Fibroblast of skin of left biceps (primary cell): ENCODE measurements at places on chromosomes 1 and 21.

DNA sequence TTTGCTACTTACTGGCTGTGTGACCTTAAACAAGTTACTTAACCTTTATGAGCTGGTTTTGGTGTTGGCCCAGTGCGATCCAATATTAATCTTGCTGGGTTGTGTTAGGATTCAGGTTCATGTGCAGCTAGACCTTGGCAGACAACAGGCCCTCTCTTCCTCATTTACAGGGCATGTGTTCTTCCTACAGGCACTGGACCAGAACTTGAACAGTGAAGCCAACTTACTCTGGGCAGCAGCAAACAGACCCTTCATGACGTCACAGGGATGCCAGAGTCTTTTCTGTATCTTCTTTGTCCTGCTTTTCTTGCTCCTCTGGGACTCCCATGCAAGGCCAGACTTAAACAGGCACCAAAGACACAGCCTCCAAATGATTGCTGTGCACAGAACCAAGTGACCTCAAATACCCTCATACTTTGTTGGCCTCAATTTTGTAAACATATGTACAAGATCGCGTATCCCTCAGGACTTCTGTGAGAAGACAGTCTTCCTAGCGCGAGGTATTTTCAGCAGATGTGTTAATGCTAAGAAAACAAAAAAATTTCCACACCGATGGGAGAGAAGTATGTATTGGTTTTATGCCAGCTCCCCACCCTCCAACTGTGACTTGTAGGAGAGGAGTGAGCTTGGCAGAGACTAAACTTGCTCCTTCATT is 73.7 kb downstream of the URB2 start:
- no peak for DNase-seq

GRCh38 chr1:36177589-36178431 is 21.9 kb downstream of the MAP7D1 start:
- DNase-seq, result no peak

DNA sequence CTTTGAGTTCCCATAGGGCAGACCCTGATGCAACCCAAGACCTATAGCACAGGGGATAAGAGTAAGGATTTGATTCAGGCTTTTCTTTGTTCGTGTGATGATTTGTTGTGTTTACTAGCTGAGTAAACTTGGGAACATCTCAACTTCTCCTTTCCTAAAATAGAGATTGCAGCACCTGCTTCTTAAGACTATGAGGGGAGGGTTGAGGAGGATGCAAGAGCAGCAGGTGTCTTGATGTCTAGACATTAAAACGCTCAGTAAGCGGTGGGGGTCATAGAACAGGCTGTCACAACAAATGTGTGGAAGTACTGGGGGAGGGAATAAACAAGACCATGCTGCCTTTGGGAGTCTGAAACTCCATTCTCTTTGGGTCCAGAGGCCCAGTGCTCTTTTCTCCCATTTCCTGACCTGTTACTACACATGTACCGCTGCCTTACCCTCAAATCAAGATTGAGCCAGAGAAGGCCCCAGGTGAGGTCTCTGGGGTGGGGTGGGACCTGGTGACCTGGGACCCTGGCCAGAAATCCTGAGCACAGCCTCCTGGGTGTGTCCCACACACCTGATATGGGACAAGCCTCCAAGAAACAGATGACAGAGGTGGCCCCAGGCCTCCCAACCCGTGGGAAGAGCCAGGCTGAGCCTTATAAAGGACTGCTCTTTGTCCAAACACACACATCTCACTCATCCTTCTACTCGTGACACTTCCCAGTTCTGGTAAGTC is at the start of gene S100A7A:
Gene S100A7A (plus strand): TSS at position 671 of the 721 bp plus-strand sequence. CDS start 1,563 bp downstream, outside the sequence.
- DNase-seq, result no peak

GRCh38 chr1:152397474-152397873 is 16.6 kb downstream of the CRNN start:
- no peak for DNase-seq

- no peak for DNase-seq
Measured at GRCh38 chr1:217539510-217539909, 91.4 kb downstream of the GPATCH2 start.

GRCh38 chr21:39010629-39011404 is 172.4 kb downstream of the PSMG1 start:
- DNase-seq, result no peak

GRCh38 chr1:245802941-245803665 is 648.3 kb downstream of the KIF26B start:
- DNase-seq, result no peak

- DNase-seq, result no peak
Measured at GRCh38 chr1:2429780-2430591, 17.6 kb upstream of the PEX10 start.

GRCh38 chr1:94304553-94304952 is 67.2 kb upstream of the ARHGAP29 start:
- DNase-seq, result no peak

GRCh38 chr1:198713081-198713480 is 74.2 kb downstream of the PTPRC start:
- no peak for DNase-seq

- no peak for DNase-seq
Measured at GRCh38 chr1:243667591-243667990, 182.5 kb downstream of the AKT3 start.

DNA sequence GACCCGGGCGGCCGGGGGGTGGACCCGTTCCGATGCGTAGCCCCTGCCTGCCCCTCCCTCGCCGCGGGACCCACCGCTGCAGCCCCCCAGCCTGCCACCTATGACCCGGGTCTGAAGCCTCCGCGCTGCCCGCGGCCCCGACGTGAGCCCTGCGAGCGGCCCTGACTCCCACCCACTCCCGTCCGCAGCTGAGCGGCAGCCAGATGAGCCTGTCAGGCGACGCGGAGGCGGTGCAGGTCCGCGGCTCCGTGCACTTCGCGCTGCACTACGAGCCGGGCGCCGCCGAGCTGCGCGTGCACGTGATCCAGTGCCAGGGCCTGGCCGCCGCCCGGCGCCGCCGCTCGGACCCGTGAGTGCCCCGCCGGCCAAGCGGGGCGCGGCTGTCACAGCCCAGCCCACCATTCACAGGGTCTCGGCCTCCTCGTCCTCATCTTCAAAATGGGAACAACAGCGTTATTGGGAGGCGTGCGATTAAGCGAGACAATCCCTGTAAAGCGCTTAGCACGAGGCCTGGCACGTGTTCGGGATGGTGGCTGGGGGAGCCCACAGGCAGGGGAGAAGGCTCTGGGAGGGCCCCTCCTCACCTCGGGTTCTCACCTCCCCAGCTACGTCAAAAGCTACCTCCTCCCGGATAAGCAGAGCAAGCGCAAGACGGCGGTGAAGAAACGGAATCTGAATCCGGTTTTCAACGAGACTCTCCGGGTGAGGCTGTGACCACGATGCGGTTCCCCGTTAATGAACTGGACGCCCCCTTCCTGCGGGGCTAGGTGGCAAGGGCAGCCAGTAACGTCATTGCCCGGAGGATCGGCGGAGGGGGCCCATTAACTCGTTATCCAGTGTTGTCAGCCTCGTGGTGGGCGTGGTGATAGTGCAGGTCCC is 8.2 kb downstream of the SYTL1 start:
- no peak for DNase-seq

- DNase-seq, result no peak
Measured at GRCh38 chr1:228666686-228667623, 68.3 kb upstream of the RHOU start.

GRCh38 chr1:60842304-60842703 is 240.1 kb upstream of the NFIA start:
- no peak for DNase-seq

- DNase-seq, result peak; percentile 9
Measured at GRCh38 chr1:41418857-41419583, 57.8 kb downstream of the FOXO6 start.

- DNase-seq, result peak; percentile 32
Measured at GRCh38 chr1:99503276-99503747, 142.6 kb upstream of the PALMD start.

DNA sequence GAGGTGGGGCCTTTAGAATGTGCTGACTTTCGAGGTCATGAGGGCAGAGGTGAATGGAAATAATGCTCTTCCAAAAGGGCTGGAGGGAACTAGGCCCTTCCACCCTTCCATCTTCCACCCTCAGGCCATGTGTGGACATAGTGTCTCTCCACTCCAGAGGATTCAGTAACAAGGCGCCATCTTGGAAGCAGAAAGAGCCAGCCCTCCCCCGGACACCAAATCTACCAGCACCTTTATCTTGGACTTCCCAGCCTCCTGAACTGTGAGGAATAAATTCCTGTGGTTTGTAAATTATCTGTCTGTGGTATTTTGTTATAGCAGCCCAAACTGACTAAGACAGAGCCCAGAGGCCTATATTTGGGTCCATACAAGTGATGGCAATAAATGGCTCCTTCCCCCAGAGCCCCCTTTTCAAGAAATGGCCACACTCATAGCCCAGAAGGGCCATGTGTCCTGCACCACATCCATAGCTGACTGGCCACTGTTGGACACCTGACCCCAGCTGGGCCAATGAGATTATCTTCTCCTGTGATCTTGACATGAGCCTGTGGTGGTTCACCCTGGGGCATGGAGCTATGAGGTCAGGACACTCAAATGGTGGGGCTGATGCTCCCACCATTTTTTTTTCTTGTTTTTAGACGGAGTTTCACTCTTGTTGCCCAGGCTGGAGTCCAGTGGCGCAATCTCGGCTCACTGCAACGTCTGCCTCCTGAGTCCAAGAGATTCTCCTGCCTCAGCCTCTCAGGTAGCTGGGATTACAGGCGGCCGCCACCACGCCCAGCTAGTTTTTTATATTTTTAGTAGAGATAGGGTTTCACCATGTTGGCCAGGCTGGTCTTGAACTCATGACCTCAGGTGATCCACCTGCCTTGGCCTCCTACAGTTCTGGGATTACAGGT is 114.9 kb downstream of the RRAGC start:
- DNase-seq, result no peak

DNA sequence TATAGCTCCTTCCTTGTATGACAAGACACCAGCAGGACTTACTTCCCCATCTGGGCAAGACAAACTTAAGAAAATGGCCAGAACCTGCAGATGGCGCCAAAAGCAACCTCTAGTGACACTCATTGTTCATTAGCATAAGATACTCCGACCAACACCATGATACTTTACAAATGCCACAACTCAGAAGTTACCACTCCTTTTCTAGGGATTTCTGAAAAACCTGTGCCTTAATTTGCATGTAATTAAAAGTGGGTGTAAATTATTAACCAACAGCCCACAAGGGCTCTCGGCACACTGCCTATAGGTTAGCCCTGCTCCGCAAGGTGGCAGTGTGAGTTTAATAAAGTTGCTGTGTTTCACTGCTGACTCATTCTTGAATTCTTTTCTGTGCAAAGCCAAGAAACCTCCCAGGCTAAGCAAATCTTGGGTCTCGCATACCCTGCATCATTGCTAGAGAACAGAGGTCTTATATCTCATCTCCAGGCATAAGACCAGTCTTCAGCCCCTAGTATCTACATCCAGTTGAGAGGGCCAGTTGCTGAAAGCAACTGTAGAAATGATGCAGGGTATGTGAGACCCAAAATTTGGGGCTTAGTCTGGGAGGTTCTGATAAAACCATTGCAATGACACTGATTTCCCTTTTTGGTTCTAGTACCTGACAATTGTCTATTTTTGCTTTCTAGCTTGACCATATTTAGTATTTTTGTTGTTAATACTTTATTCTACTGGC is 86.4 kb downstream of the FAF1 start:
- DNase-seq, result peak; percentile 6

GRCh38 chr21:24014381-24014780 is 1592.9 kb downstream of the MRPL39 start:
- no peak for DNase-seq

DNA sequence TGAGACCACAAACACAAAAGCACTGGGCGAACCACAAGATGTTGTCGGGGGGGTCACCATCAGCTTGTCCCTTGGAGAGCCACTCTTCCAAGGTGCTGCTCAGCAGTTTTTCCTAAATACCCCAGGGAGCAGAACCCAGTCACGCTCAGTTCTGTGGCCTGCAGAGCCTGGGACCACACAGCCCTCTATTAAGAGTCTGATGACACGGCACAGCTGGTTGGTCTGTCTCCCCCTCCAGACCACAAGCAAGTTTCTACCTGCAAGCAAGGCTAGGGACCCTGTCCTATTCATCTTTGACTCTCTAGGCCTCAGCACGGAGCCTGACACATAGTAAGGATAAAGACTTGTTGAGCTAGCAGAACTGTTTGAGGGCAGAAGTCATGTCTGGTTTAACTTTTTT is 28.5 kb downstream of the SLC9A1 start:
- DNase-seq, result no peak

- no peak for DNase-seq
Measured at GRCh38 chr1:5828308-5828935, 163.8 kb downstream of the NPHP4 start.
